ENCODE measurements at places on chromosomes 5 and 9.

GRCh38 chr5:94524841-94525697, 93.3 kb downstream of the KIAA0825 start:
- DNase-seq = no peak

- DNase-seq = no peak
These were observed 113.1 kb downstream of the KIAA1958 start for GRCh38 chr9:112599732-112600131.

GRCh38 chr5:88691230-88691582, 191.8 kb downstream of the MEF2C start:
- DNase-seq = no peak

- no peak for DNase-seq
These were observed 45.4 kb upstream of the STARD4 start for GRCh38 chr5:111557686-111558085.

DNA sequence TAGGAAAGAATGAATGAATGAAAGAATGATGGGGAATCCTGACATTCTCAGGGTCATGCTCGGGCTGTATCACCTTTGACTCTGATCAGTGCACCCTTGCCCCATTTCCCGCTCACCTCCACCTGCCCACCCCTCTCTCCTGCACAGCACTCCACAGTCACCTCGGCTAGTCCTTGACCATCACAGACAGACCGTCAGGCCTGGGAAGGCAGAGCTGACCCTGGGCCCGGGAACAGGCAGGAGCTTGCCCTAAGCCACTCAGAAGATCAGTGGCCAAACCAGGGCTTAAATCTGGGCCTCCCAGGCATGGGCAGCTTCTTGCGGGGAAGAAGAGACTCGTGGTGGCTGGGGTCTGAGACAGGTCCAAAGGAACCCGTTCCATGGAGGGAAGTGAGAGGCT, 3.6 kb downstream of the ST6GALNAC6 start:
- no peak for DNase-seq

GRCh38 chr9:19408316-19408692, 505 bp upstream of the ACER2 start:
- DNase-seq = peak; percentile 9

DNA sequence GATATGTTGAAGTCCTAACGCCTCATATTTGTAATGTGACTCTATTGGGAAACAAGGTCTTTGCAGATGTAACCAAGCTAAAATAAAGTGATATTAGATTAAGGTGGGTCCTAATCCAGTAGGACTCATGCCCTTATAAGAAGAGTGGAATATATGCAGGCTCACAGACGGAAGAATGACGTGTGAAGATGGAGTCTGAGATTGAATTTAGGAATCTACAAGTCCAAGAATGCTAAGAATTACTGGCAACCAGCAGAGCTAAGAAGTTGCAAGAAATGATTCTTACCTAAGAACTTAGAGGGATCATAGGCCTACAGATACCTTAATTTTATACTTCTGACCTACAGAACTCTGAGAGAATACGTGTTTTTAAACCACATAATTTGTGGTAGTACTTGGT, 350.0 kb upstream of the ST8SIA4 start:
- DNase-seq = no peak

- no peak for DNase-seq
These were observed 38.7 kb upstream of the CDKN2AIPNL start for GRCh38 chr5:134450374-134450773.

DNA sequence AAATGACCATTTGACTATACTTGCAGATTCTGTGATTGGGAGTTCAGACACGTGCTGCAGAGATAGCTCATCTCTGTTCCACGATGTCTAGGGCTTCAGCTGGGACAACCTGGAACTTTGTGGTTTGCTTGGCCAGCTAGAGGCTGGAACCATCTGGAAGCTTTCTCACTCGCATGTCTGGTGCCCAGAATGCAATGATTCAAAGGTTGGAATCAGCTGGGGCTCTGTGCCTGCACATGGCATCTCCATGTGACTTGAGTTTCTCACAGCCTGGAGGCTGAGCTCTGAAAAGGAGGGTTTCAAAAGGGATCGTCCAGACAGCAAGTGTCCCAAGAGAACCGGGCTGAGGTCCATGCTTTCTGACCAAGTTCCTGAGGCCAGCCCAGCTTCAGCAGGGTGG, 465.2 kb downstream of the GADD45G start:
- no peak for DNase-seq

DNA sequence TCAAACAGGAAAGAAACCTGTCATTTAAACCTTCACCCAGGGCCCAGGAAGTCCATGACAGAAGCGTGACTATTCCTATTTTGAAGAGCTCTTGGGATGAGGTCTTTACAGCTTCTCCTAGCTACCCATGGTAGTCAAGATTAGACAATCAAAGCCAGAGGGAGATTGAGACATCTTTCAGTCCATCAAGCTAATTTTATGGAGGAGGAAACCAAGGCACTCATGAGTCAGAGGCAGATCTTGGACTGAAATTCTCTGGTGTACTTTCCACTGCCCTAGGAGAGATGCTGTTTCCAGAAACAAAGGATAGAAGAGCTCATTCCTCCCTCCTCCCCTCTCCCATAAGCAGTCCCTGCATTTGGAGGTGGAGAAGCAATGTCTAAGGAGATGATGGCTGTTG, 9.2 kb downstream of the TNFSF8 start:
- DNase-seq = no peak

GRCh38 chr9:114696814-114697544, 15.0 kb upstream of the TEX48 start:
- peak; percentile 74 for DNase-seq

DNA sequence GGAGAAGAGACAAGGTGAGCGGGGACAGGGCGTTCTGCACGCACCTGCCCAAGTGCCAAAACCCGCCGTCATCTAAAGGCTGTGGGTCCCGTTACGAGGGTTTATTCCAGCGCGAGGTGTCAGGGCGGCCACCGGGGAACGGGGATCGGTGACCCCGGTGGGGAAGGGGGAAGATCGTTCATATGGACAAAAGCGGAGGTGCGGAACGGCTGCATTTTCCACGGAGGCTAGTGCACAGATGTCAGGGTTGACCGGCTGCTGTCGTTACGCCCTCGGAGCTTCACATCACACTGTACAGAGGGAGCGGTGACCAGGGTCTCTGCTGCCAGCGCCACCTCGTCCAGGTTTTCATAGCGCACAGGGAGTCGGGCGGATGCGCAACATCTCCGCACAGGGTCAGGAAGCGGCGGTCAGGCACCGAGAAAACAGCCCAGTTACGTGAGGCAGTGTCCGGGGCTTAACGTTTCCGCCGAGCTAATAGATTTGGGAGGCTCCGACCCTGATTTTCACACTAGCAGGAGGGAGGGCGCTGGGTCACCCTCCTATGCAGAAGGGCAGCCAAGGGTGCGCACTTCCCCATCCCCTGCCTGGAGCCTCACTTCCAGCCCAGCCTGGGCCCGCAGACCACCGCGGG, 13.5 kb downstream of the BTNL9 start:
- DNase-seq = no peak

DNA sequence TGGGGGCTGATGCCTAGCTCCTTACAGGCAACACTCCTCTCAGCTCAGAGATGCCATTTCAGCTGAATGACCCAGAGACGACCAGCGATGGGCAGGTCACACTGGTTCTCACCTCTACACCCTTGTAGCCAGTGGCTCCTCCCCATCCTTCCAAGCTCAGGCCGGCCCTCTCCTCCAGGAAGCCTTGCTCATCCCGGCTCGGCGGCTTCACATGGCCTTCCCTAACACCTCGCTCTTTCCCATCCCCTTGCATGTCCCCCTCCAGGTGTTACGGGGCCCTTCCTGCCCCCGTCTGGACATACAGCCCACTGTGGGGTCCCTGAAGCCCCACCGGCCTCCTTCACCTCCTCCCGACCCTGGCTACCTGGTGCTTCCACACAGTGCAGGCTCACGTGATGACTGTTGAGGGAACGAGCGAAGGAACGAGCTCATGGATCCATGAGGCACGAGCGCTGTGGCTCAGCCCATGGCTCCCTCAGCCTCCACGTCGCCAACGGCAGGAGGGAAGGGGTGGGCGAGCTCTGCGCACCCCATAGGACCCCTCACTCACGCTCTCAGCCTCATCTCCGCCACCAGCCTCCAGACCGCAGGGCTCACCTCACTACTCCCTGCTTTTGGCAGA, 45.7 kb downstream of the SARDH start:
- no peak for DNase-seq
